ENCODE measurements at places on chromosomes 12 and 14.
A peak's percentile ranks its signal among the peaks of the same experiment; 100 is the strongest.

DNA sequence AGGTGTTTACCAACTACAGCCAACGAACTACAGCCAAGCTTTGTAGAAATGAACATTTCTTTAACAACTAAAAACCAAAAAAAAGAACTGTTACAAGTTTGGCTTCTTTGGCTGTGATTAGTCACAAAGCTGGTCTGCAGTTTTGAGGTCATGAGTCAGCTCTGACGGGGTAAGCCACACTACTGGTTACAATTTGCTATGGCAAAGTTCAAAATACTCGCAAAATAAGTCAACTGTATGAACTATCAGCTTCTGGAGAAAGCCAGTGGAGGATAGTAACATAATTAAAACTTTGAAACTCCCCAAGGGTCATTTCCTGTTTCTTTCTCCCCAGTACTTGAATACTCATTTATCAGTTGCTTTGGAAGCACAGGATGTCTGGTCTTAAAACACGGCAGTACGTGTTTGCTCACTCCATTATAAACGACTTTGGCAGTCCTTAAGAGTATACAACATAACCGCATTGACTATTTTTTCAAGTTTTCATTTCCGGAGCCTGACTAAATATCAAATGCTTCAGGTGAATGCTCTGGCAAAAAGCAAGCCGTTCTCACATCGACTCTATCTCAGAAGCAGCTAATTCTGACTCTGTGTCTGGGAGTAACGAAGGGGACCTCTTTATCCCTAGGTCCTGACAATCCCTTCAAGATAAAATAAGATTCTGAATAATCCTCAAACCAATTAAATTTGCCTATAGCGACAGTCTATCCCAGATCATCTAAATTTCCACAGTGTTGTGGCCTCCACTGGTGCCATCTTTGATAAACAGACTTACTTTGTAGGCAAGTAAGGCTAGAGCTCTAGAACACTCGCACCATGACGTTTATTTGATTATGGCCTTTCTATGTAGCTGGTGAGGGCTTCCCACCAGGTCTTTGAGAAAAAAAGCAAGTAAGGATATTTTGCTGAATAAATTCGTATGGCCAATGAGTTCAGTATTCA is 10.6 kb downstream of the PHLDA1 start:
- peak; percentile 78 for DNase-seq

- DNase-seq: no peak
Measured at GRCh38 chr14:95206534-95206933, 49.2 kb upstream of the DICER1 start.

DNA sequence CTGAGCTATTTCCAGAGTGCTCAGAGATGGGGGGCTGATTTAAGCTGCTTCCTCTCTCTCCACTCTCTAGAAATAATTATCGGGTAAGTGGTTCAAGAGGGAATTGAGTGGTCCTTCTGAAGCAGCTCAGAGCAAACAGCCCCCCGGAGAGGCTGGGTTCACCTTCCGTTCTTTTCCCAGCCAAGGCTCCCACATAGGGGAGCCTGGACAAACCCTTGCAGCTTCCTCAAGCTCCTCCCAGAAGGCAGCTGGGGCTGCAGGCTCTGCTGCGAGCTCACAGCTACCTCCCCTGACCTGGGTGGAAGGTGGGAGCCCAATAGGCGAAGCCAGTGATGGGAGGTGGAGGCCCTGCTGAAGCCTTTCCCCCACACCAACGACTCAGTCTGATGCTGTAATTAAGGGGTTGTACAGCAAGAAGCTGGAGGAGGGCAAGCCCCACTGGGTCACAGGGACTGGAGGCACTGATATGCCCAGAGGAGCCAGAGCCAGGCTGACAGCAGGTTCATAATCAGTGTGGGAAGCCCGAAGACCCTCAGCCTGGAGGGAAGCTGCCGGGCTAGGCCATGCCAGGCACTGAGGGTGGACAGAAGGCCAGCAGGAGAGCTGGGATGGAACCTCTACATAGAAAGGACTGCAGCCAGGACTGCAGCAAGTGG is 52.4 kb downstream of the ARL6IP4 start:
- DNase-seq: no peak

DNA sequence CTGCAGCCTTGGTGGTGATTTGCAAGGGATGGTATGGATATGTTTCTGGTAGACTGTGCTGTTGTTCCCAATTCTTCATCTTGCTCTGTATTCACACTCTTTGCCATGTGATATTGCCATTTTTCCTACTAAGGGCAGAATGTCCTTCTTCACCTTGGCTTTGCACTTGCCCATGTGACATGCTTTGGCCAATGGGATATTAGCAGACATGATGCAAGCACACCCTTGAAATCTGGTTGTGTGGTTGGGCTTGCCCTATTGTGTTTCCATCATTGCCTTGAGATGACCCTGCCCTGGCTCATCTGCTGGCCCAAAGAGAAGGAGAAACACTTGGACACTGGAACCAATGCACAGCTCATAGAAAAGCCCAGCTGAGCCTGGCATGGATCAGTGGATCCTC is 110.3 kb downstream of the AACS start:
- no peak for DNase-seq

- DNase-seq: no peak
Measured at GRCh38 chr14:74985028-74985310, 17.8 kb upstream of the EIF2B2 start.

- no peak for DNase-seq
Measured at GRCh38 chr14:85325134-85326017, 204.6 kb upstream of the FLRT2 start.

Data from CD4-positive, alpha-beta T cell treated with Interleukin-1 beta for 1 hour (primary cell).